Heart left ventricle (tissue), 16 donors: ENCODE measurements at places on chromosomes 12 and 14.

DNA sequence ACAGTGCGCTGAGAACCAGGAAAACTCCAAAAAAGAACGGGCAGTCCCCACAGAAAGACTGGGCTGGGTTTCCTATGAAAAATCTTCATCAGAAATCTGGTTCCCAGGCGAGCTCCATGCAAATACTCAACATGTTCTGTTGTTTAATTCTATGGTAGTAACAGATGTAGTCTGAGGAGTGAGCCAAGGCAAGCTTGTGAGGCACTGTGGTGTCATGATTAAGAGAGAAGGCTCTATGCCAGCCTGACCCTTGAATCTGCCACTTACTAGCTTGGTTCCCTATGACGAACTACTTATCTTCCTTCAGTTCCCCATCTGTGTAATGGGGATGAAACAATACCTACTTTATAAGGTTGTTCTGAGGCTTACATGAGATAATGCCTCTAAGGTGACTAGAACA, 10.7 kb downstream of the POMT2 start:
- H3K4me3 ChIP-seq: no peak overlapping the region
- H3K4me1 ChIP-seq: peaks cover 24% of the 10 kb centered on the region
- no peak overlapping the region for H3K27ac ChIP-seq
- peaks cover 9% of the 10 kb centered on the region for H3K36me3 ChIP-seq
- H3K27me3 ChIP-seq: no peaks in the 10 kb centered on the region
- no peak for DNase-seq

- no peak for DNase-seq
- H3K4me3 ChIP-seq: no peak overlapping the region
- no peaks in the 10 kb centered on the region for H3K36me3 ChIP-seq
- H3K27ac ChIP-seq: no peak overlapping the region
- H3K27me3 ChIP-seq: no peaks in the 10 kb centered on the region
- H3K4me1 ChIP-seq: no peaks in the 10 kb centered on the region
Measured at GRCh38 chr14:66530526-66530925, 22.6 kb downstream of the GPHN start.

GRCh38 chr12:110186059-110186458, 61.9 kb downstream of the IFT81 start:
- no peak for DNase-seq
- no peaks in the 10 kb centered on the region for H3K36me3 ChIP-seq
- no peaks in the 10 kb centered on the region for H3K4me1 ChIP-seq
- H3K4me3 ChIP-seq: no peak overlapping the region
- H3K27ac ChIP-seq: no peak overlapping the region

GRCh38 chr12:4140581-4141301, 132.8 kb upstream of the CCND2 start:
- no peaks in the 10 kb centered on the region for H3K4me1 ChIP-seq
- no peak for DNase-seq
- H3K27me3 ChIP-seq: no peaks in the 10 kb centered on the region
- H3K36me3 ChIP-seq: no peaks in the 10 kb centered on the region
- no peak overlapping the region for H3K4me3 ChIP-seq

- no peaks in the 10 kb centered on the region for H3K27me3 ChIP-seq
- H3K4me3 ChIP-seq: peak within 1 kb of the TSS; percentile 81
- no peaks in the 10 kb centered on the region for H3K36me3 ChIP-seq
- peaks cover 27% of the 10 kb centered on the region for H3K4me1 ChIP-seq
- peak; percentile 91 for DNase-seq
- peak within 1 kb of the TSS; percentile 86 for H3K27ac ChIP-seq
Measured at GRCh38 chr14:22598099-22598895, at the start of gene ABHD4. Gene ABHD4 (plus strand): TSS chr14:22598300. CDS start chr14:22598307, 7 bp downstream.
